ENCODE measurements at places on chromosomes 16 and 17.

DNA sequence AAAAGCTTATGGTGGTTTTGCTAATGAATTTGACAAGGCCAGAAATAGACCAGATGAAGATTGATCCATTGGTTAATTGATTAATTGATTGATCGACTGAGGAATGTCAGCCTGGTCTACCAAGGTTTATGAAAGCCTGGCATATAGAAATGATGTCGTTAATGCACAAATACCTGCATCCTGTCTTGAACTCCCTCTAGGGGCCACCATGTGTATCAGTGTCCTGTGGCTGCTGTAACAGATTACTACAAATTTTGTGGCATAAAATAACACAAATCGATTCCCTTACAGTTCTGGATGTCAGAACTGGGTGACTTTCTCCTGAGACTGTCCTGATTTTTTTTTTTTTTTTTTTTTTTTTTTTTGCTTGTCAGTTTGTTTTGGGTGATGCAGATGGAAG is 553.2 kb downstream of the MAF start:
- no peak for DNase-seq

DNA sequence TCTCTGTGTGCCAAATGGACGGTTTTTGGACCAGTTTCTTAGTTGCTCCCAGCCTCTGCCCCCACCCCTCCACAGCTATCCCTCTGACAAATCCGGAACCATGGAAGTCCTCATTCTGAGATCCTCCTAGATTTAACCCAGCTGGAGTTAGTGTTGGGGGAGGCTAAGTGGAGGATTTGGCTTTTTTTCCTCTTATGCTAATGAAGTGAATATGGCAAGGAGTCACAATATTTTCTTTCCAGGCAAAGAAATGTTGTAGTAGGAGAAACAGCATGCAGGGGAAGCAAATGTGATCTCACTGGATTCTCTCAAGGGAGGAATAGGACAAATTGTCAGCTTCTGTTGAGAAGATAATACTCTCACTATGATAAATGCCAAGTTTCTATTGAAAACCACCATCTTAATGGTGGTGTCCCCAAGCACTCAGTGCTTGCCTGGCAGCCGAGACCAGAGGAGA is 159.5 kb downstream of the MSI2 start:
- no peak for DNase-seq

DNA sequence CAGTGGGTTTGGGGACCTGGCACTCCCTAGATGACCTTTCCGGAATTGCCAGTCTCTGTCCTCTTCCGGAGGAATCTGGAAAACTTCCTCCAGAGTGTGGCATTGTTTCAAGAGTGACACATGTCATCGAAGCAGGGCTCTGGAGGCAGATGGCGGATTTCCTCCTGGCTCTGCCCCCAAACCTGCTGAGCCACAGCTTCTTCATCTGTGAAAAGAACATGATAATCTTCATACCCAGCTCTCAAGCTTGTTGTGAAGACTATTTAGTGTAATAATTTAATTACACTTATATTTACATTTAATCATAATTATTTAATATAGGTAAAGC is 19.7 kb upstream of the TEX2 start:
- no peak for DNase-seq

GRCh38 chr16:6131526-6132050 is 1034.0 kb upstream of the EEF2KMT start:
- no peak for DNase-seq

GRCh38 chr17:14451729-14452191 is 150.9 kb downstream of the HS3ST3B1 start:
- no peak for DNase-seq

GRCh38 chr16:77414752-77415231 is 20.0 kb downstream of the ADAMTS18 start:
- no peak for DNase-seq

DNA sequence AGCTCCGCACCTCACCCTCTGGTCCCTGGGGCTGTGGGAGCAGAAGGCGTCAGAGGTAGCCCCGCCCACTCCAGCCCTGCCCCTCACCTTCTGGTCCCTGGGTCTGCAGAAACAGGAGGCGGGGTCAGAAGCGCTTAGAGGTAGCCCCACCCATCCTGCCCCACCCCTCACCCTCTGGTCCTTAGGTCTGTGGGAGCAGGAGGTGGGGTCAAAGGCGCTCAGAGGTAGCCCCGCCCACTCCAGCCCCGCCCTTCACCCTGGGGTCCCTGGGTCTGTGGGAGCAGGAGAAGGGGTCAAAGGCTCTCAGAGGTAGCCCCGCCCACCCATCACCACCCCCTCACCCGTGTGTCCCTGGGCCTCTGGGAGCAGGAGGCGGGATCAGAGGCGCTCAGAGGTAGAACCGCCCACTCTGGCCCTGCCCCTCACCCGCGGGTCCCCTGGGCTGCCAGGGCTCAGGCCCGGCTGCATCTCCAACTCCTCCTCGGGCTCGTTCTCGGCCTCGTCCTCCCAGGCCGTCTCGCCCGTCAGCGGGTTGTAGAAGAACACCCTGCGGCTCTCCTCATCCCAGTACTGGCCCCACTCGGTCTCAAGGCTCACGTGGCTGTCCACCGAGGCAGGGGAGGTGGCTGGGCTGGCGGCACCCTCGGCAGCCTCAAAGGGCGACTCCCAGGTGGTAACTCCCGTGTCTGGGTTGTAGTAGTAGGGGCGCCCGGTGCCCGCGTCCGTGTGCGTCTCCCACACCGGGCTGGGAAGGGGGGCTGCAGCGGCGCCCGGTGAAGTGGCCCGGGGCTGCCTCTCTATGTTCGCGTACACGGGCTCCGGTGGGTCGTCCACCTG is 27.2 kb downstream of the ARHGAP27 start:
- peak; percentile 46 for DNase-seq

DNA sequence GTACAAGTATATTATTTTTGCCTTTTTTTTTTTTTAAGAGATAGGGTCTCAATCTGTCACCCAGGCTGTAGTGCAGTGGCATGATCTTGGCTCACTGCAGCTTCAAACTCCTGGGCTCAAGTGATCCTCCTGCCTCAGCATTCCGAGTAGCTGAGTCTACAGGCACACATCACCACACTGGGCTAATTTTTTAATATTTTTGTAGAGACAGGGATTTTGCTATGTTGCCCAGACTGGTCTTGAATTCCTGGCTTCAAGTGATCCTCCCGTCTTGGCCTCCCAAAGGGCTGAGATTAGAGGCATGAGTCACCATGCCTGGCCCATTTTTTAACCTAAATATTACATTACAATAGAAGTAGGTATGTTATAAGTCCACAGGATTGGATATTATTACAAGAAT is 3.2 kb downstream of the TERB1 start:
- DNase-seq: no peak

GRCh38 chr17:32006957-32007462 is at the start of gene LRRC37B:
LRRC37B (plus strand) TSS chr17:32007383; CDS start chr17:32021393, 14,010 bp downstream.
- peak; percentile 86 for DNase-seq

GRCh38 chr16:78288888-78289287 is 189.4 kb downstream of the WWOX start:
- no peak for DNase-seq

DNA sequence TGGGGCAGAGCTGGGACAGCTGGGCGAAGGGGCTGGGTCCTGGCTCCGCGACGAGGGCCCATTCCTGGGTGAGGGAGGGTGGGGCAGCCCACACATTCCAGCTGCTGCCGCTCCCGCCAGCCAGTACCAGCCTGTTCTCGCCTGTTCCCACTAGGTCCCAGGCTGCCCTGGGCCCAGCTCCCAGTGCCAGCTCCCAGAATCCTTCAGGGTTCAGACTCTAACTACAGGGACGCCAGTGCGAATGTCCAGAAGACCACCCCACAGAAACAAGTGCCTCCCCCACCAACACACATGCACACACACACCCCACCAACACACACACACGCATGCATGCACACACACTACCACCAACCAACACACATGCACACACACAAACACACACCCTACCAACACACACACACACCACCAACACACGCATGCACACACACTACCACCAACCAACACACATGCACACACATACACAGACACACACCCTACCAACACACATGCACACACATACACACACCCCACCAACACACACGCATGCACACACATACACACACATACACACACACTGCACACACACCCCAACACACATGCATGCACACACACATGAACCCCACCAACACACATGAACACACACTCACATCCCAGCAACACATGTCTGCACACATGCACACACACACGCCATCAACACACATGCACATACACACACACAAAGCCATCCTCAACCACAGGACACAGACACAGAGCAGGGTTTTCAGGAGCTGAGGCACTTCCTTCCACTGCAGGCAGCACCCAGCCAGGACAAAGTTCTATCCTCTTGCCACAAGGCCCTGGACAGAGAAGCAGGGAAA is 27.5 kb upstream of the KRT17 start:
- peak; percentile 39 for DNase-seq

GRCh38 chr16:81006211-81006812 is 373 bp downstream of the CMC2 start:
- DNase-seq: peak; percentile 69

DNA sequence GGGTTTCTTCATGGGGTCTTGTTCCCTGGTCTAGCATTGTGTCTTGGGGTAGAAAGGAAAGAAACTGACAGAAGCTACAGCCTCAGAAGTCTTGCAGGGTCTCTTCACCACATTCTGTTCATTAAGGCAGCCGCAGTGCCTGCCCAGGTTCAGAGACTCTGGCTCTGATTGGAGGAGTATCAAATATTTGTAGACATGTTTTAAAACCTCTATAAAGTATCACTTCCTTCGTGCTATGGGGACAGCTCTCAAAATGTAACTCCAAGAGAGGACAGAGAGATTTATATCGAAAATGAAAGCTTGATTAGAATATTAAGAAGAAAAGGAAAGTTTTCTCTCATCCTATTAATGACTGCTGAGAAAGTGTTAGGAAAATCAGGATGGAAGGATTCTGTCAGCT is 107.0 kb upstream of the CACNG3 start:
- no peak for DNase-seq

DNA sequence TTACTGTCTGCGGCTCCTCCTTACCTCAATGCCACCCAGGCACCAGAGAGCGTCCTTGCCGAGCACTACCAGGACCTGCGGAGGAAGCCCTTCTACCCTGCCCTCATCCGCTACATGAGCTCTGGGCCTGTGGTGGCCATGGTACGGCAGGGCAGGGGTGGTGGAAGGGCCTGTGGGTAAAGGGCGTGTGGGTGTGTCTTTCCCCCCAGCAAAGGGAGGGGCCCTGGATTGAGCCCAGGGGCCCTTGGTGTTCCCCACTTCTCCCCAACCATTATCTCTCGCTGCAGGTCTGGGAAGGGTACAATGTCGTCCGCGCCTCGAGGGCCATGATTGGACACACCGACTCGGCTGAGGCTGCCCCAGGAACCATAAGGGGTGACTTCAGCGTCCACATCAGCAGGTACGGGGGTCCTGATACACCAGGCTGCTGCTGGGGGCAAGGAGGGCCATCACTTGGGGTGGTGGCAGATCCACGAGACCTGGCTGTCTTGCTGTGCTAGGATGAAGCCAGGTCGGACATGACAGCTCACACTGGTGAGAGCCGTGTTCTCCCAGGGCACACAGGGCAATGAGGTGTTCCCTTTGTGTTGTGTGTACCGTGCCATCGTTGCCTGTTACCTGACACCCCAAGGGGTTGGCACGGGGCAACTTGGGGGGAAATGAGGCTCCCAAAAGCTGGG is 2.2 kb upstream of the DECR2 start:
- no peak for DNase-seq

DNA sequence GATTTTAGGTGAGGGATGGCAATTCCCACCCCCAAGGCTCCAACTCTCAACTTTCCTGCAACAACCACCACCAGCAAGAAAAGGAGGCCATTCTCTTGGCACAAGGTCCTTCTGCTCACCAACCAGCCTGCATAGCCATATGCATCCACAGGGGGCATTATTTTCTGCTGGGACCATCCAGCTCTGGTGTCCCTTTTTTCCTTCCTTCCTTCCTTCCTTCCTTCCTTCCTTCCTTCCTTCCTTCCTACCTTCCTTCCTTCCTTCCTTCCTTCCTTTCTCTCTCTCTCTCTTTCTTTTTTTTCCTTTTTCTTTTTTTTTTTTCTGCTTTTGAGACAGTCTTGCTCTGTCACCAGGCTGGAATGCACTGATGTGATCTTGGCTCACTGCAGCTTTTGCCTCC is 21.1 kb upstream of the COX10 start:
- no peak for DNase-seq

Measured in SJSA1 (cell line).